Lower lobe of right lung (tissue), 2 donors: ENCODE measurements at places on chromosomes 2 and 18.

GRCh38 chr2:33167622-33168245 lies 221.0 kb downstream of the LTBP1 start:
- no peaks in the 10 kb centered on the region for H3K36me3 ChIP-seq
- H3K4me3 ChIP-seq = no peak overlapping the region
- H3K4me1 ChIP-seq = no peaks in the 10 kb centered on the region
- no peak overlapping the region for H3K27ac ChIP-seq

- H3K36me3 ChIP-seq = no peaks in the 10 kb centered on the region
- H3K27me3 ChIP-seq = no peaks in the 10 kb centered on the region
- DNase-seq = no peak
- H3K4me3 ChIP-seq = no peak overlapping the region
- no peak overlapping the region for H3K27ac ChIP-seq
Observed at GRCh38 chr2:44645937-44646336, 284.2 kb downstream of the CAMKMT start.

- no peaks in the 10 kb centered on the region for H3K36me3 ChIP-seq
- no peak for DNase-seq
- no peak overlapping the region for H3K4me3 ChIP-seq
- H3K27me3 ChIP-seq = no peaks in the 10 kb centered on the region
Observed at GRCh38 chr2:239830121-239831000, 194.8 kb downstream of the NDUFA10 start.

- H3K27ac ChIP-seq = no peak overlapping the region
- no peaks in the 10 kb centered on the region for H3K4me1 ChIP-seq
Observed at GRCh38 chr2:48578313-48578712, 39.3 kb upstream of the GTF2A1L start.

DNA sequence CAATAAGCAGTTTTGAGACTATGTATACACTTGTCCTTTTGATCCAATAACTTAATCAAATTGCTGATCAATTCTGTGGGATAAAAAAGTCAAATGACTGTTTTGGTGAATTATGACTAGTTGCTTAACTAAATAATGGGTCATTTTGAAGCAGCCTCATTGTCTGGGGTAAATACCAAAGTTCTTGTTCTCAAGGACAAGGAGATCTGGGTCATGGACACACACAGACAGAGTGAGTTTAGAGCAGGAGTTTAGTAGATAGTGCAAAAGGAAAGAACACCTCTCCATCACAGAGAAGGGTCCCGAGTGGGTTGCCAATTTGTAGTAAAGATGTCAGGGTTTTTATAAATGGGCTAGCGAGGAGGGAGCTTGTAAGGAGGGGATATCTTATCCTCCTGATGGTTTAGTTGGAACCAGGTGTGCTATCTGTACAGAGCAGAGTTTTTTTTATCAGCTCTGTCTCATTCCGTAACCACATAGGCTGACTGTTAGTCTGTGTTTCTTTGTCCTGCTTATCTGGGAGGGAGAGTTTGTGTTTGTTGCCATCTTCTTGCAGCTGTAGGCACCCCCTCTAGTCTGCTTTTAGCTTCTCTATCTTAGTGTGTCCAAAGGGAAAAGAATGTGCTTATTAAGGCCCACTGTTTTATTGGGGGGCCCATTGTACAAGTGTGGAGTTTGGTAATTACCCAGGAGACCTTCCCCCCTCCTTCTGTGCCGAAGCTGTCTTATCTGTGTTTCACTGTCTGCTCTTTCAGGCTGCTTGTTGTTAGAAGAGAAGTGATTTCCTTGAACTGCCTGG lies 48.7 kb upstream of the C1GALT1C1L start:
- no peak overlapping the region for H3K27ac ChIP-seq
- no peaks in the 10 kb centered on the region for H3K27me3 ChIP-seq
- H3K4me3 ChIP-seq = no peak overlapping the region
- H3K36me3 ChIP-seq = peaks cover 10% of the 10 kb centered on the region
- no peak for DNase-seq

DNA sequence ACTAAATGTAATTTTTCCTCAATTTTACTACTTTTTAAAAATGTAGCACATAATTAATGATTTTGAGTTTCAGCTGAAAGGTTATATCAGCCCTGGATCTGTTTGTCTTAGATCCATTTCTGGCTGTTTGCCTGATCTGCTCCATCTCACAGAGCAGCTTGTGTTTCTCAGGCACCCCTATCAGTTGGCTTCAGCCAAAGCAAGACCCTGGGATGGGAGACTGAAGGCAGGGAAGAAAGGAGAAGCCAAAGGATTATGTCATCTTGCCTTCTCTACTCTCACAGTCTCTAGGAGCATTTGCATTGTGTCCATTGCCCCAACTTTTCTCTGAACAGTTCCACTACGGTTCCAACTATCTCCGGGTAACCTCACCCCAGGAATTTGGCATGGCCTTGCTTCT lies 110.5 kb downstream of the CCDC148 start:
- H3K4me1 ChIP-seq = no peaks in the 10 kb centered on the region
- no peak for DNase-seq
- H3K27me3 ChIP-seq = no peaks in the 10 kb centered on the region

GRCh38 chr18:58721566-58722239 lies 50.4 kb downstream of the MALT1 start:
- no peak overlapping the region for H3K4me3 ChIP-seq
- H3K4me1 ChIP-seq = peaks cover 2% of the 10 kb centered on the region
- H3K36me3 ChIP-seq = peaks cover 9% of the 10 kb centered on the region
- no peak for DNase-seq
- no peaks in the 10 kb centered on the region for H3K27me3 ChIP-seq

- DNase-seq = no peak
- no peaks in the 10 kb centered on the region for H3K4me1 ChIP-seq
- peaks cover 8% of the 10 kb centered on the region for H3K27me3 ChIP-seq
- no peaks in the 10 kb centered on the region for H3K36me3 ChIP-seq
- H3K4me3 ChIP-seq = no peak overlapping the region
Observed at GRCh38 chr2:240640939-240641338, 15.7 kb downstream of the GPR35 start.
